ENCODE measurements at places on chromosomes 6 and 20. TPM values are rescaled to one million over a fixed set of nuclear protein-coding genes. Genes with fewer than 3 reads are reported as not detected.

The NHSL1 gene
- 39.0 TPM for polyA plus RNA-seq

The GLP1R gene
- polyA plus RNA-seq = not detected

The ARFGEF3 gene
- polyA plus RNA-seq = 1.1 TPM

The TP53TG5 gene
- 0.23 TPM for polyA plus RNA-seq

The PRND gene
- polyA plus RNA-seq = 0.34 TPM

The WFDC2 gene
- polyA plus RNA-seq = 99.1 TPM

The KCNQ2 gene
- polyA plus RNA-seq = 4.3 TPM

The SIRPD gene
- not detected for polyA plus RNA-seq

The OOEP gene
- not detected for polyA plus RNA-seq

The ESR1 gene
- polyA plus RNA-seq = not detected

The TRIM26 gene
- polyA plus RNA-seq = 29.3 TPM

The TNNC2 gene
- 0.51 TPM for polyA plus RNA-seq

The ID1 gene
- polyA plus RNA-seq = 388 TPM

The GSTA2 gene
- 383 TPM for polyA plus RNA-seq

The OPRM1 gene
- not detected for polyA plus RNA-seq

The CD40 gene
- 10.3 TPM for polyA plus RNA-seq

The TRIM15 gene
- polyA plus RNA-seq = 1.2 TPM

The MCCD1 gene
- polyA plus RNA-seq = 1.3 TPM

The TMEM14B gene
- polyA plus RNA-seq = 126 TPM

The LY6G5C gene
- 5.0 TPM for polyA plus RNA-seq

The PPP1R16B gene
- not detected for polyA plus RNA-seq

The WTAP gene
- polyA plus RNA-seq = 88.1 TPM

The ZBTB24 gene
- 3.8 TPM for polyA plus RNA-seq

The SLC13A3 gene
- polyA plus RNA-seq = 9.4 TPM
